ENCODE measurements at places on chromosomes 13 and 19.

- DNase-seq: peak; percentile 70
Measured at GRCh38 chr19:46704379-46705076, 12.4 kb downstream of the PRKD2 start.

GRCh38 chr13:48851707-48852106, 124.0 kb upstream of the FNDC3A start:
- DNase-seq: no peak

DNA sequence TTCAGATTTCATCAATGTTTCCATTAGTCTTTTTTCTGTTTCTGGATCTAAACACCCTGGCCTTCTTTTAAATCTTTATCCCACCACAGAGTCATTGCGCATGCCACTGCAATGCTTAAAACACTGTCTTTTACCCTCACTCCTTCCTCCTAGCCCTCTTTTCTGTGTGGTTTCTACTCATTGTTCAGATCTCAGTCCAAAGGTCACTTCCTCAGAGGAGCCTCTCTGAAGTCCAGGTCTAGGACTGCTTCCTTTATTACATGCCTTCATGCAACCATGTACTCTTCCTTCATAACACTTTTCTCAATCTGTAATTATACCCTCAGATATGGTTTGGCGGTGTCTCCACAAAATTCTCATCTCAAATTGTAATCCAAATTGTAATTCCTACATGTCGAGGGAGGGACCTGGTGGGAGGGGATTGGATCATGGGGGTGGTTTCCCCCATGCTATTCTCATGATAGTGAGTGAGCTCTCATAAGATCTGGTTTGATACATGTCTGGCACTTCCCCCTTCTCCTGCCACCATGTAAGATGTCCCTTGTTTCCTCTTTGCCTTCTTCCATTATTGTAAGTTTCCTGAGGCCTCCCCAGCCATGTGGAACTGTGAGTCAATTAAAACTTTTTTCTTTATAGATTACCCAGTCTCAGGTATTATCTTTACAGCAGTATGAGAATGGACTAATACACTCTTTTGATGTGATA, 808.9 kb downstream of the DIAPH3 start:
- no peak for DNase-seq

DNA sequence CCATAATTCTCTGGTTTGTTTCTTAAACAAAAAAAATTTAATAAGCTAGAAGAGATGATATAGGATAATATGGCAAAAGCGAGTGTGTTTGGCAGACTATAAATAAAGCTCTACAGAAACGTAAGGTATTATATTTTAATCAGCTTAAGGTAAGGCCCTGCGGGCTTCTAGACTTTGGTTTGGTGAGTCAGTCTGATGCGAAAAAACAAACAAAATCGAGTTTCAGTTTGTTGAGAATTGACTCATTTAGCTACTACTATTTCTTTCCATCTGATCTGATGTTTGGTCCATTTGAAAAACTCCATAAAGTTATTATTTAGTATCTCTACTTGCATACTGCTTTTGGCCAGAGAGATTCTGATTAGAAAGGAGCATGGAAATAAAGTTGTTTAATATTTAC, 138.0 kb downstream of the MIPEP start:
- no peak for DNase-seq

DNA sequence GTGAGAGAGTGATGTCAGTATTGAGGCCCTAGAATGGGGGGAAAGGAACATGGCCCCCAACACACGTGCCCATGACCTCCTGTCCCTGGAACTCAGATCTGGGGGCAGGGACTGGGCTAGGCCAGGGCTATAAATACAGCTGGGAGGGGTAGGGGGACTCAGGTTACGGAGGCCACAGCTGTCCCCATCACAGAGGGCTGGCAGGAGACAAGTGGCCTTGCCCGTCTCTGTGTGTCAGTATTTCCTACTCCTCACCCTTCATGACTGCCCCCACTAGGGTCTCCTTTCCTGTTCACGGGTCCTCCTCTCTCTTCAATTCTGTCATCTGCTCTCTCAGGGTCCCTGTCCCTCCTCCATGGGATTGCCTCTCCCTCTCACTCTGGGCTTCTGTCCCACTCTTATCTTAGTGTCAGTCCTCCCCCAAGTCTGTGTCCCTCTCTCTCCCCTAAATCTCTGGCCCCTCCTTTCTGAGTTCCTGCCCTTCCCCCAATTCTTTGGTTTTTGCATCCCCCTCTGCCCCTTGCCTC, 687 bp upstream of the HRC start:
- DNase-seq: no peak

DNA sequence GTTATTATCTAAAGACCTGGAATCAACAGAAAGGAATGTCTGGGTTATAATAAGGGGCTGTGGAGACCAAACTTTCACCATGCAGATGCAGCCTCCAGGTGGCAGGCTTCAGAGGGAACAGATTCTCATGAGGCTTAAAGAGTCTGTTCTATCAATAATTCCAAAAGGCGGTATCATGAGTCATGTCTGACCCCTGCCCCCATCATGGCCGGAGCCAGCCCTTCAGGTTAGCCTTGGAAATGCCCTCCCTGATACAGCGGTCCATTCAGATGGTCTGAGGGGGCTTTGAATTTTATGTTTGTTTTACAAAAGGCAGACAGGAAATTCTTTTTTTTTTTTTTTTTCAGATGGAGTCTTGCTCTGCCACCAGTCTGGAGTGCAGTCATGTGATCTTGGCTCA, 21.7 kb upstream of the LAMP1 start:
- peak; percentile 49 for DNase-seq

DNA sequence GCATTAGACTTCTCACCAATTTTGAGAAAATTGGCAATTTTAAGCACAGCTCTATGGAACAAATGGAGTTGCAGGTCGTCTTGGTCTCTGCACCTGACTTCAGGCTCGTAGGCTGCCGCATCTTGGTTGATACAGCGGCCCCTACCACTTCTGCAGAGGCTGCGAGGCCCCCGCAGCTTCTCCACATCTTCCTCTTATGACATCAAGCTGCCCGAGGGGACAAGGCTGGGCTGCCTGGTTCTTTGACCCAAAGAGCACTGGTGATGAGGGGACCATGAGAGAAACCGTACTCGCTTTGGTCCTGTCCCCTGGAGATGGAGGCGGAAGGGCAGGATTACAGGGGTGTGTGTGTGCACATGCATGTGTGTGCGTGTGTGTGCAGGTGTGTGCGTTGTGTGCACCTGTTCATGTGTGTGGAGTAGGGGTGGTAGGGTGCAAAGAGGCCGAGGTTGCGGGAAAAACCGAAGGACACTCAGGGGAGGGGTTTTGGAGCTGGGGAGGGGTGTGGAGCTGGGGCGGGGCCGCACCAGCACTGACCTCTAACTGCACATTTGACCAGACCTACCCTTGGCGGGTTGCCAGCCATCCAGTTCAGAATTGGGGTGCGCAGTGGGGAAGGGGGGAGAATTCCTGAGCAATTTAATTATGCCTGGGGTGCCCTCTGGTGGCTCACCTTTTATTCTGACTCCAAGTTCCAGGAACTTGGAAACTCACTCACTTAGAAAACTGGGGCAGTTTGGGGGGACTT, 65.1 kb upstream of the ARHGEF7 start:
- no peak for DNase-seq

GRCh38 chr19:14770944-14771839, 7.2 kb downstream of the ADGRE2 start:
- DNase-seq: no peak

DNA sequence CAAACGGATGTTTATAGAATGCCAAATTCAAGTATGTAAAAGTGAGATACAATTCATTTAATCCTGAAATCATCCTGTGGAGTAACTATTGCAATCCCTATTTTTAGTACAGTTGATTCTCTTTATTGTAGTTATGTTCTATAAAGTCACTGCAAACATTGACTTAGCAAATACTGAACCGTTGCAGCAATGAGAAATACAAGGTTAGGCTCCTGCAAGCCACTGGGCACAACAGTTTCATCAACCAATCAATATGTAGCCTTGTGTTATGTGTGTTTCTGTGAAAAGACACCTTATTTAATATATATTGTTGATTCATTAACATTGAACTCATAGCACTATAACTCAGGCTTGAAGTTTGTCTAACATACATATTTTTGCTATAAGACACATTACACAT, 174.4 kb downstream of the DCT start:
- DNase-seq: no peak

DNA sequence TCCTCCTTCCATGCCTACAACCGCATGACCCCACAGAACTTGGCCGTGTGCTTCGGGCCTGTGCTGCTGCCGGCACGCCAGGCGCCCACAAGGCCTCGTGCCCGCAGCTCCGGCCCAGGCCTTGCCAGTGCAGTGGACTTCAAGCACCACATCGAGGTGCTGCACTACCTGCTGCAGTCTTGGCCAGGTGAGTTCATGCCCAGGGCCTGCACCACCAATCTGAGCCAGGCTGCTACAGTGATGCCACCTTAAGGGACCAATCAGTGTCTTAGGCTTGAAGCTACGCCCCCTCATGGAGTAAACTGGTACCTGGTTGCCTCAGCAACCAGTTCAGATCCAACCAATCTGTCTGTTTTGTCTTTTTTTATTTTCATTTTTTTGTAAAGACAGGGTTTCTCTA, 5.2 kb downstream of the SYDE1 start:
- DNase-seq: no peak

DNA sequence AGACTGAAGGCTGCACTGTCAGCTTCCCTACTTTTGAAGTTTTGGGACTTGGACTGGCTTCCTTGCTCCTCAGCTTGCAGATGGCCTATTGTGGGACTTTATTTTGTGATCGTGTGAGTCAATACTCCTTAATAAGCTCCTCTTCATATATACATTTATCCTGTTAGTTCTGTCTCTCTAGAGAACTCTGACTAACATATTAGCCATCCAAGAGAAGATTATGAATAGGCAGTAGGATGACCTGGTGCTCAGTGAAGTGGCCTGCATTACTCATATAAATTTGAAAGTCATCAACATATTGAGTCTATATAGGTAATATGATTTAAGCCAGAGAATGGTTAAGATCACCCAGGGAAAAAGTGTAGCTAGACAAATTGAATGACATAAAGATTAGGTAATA, 136.3 kb upstream of the UFM1 start:
- peak; percentile 19 for DNase-seq

DNA sequence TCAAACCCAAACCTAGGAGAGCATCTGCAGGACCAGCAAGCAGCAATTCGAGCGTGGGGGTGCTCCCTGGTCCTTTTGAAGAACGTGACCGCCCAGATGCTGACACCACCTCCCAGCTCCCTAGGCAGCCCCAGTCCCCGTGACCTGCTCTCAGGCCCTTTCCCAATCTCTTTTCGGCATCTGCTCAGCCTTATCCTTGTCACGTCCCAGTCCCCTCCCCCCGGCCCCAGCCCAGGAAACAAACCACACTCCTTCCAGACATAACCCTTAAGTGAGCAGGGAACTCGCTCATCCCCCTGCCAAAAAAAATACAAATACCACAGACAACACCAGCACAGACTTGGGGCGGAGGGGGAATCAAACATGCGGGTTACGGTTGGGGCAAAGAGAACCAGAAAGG, 3.3 kb downstream of the MLLT1 start:
- no peak for DNase-seq

All from A673 (cell line).